ENCODE measurements at places on chromosomes 4 and X.

DNA sequence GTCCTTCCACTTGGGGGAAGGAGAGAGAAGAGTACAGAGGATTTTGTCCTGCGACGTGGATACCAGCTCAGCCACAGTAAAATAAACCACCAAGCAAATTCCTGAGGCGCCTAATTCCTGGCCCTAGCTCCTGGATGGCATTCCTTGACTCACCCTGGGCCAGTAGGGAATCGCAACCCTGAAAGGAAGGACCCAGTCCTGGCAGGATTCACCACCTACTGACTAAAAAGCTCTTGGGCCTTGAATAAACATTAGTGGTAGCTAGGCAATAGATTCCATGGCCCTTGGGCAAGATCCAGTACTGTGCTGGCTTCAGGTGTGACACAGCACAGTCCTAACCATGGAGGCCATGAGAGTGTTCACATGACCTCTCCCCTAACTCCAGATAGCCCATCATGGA lies 45.6 kb downstream of the GABRA3 start:
- no peak for DNase-seq

DNA sequence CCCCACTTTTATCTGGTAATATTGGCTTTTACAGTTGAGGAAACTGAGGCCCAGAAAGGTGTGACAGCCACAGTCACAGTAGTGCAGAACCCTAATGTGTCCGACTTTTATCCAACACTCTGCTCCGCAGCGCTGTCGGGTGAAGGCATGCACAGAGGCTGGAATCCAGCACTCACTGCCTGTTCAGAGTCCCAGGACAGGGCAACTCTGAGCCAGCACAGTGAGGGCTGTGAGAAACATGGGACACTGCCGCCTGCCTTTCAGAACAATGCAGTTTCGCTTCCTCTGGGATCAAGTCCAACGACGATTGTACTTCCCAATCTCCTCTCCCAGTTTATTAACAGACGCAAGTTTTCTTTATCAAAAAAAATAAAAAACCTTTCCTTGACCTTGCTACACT lies 41.9 kb upstream of the PDGFRA start:
- DNase-seq = no peak

DNA sequence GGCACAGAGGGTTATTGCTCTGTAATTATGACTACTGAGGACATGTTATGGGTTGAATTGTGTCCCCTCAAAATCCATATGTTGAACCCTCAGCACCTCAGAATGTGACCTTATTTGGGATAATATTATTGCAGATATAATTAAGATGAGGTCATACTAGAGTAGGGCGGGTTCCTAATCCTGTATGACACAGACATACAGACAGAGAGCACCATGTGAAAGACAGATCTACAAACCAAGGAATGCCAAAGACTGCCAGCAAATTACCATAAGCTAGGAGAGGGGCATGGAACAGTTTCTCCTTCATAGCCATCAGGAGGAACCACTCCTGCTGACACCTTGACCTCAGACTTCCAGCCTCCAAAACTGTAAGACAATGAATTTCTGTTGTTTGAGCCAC lies 115.2 kb upstream of the OTUD4 start:
- DNase-seq = no peak

DNA sequence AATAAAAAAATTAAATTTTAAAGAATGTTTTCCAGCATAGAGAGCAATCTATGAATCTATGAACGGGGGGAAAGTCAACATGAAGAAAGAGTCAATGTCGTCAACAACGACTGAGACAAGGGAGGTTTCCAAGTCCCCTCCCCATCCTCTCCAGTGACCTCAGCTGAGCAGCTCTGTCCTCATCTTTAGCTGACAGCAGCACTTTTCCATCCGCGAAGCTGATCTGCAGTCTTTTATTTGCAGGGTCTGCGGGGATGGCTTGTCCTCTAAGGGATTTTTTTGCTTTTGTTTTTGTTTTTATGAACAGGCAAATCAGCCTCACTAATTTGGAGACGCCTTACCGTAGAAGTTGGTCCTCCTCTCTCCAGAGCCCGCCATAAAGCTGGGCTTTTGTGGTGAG lies 46.5 kb downstream of the PRKX start:
- DNase-seq = no peak

- DNase-seq = no peak
Observed at GRCh38 chrX:118152721-118153120, 36.1 kb upstream of the KLHL13 start.

DNA sequence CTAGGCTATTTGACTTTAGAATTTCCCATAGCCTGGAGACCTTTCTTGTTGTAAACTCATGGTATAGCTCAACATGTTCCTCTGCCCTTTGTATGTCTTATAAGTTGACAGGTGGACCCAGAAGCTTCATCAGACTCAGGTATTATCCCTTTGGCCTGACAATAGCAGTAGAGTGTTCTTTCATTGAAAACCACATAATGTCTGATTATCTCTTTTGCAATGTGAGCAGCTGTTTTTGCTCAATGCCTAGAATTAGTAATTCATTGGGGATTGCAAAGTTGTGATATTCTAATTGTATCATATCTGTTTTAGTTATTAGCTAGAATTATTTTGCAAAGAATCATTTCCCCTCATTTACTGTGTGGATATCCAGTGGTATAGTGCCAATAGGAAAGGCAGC lies 27.5 kb downstream of the TBC1D19 start:
- no peak for DNase-seq

DNA sequence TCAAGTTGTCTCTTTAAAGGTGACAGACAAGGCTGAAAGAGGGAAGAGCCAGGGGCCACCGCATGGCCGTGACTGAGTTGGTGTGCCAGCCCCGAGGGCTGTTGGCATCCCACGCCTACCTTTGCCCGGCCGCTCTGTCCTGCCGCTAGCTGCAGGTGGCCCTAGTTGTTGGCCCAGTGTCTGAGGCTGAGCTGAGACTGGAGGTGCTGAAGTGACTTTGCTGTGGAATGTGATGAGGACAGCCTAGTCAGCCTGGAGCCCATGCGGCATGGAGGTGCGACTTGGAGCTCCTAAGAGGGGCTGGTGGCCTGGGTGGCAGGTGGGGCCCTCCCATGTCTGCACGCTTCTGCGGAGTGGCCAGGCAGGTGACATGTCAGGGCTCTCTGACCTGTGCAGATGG lies 6.6 kb downstream of the TADA2B start:
- no peak for DNase-seq

DNA sequence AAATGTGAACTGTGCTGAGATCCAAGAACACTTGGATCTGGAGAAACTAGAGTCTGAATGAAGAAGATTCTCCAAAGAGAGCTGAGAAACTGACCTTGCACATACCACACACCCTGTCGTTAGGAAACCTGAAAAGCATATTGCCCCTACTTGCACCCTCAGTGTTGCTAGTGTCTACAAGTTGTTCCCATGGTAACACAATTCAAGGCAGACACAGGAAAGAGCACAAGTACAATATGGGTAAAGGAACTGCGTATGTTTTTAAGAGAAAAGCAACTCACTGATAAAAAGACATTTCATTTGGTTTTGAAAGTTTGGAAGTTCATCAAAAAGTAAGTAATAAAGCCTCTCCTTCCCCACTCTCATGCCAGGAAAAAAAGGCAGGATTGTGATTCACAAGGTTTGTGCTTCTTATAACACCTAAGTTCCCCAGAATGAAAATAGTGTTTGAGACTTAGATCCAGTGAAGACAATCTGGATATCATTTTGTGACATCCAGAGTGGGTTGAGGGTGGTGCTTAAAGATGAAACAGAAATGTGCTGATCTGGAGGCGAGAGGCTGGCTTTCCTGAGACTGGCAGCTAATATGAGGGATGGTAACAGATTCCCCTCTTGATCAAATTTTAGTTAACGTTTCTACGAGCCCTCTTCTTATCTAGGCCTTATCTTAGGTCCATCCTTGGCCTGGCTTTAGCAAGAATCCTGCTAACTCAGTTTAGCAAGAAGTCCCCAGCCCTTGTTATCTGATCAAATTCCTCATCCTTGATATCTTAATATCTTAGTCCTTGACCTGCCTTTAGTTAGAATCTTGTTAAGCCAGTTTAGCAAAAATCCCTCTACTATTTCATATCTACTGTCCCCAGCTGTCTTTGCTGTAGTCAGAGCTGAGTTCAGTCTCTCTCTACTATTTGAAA lies 42.3 kb downstream of the NIPAL1 start:
- DNase-seq = no peak

GRCh38 chrX:39875834-39876628 lies 221.7 kb downstream of the BCOR start:
- DNase-seq = no peak

- DNase-seq = no peak
Observed at GRCh38 chr4:108168160-108168670, 517 bp downstream of the LEF1 start.

GRCh38 chr4:13989501-13989900 lies 362.0 kb upstream of the BOD1L1 start:
- DNase-seq = no peak

- DNase-seq = no peak
Observed at GRCh38 chr4:162056990-162057389, 106.8 kb downstream of the FSTL5 start.

Measured in cortex of kidney (tissue), 1 donor.